ENCODE measurements at places on chromosomes 11 and 22.
A peak's percentile ranks its signal among the peaks of the same experiment; 100 is the strongest.

GRCh38 chr11:41119484-41119883 lies 340.0 kb downstream of the LRRC4C start:
- no peak for DNase-seq

- DNase-seq, result no peak
Observed at GRCh38 chr11:128053981-128054931, 533.1 kb downstream of the ETS1 start.

DNA sequence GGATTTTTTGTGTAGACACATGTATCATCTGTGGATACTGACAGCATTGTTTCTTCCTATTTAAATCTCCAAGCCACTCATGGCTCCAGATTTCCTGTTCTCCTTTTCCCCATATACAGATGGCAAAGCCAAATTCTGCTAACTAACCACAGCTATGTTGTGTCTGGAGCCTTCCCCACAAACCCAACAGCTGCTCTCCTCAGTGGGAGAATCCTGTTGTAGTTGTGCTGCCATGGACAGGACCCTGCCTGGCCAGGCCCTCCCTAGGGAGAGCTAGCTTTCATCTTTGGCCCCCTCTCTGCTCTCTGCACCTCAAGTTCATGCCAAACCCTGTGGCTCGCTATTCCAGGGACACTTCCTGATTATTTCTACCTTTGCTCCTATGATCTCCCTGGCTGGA lies 106.4 kb upstream of the CCDC90B start:
- DNase-seq, result no peak

DNA sequence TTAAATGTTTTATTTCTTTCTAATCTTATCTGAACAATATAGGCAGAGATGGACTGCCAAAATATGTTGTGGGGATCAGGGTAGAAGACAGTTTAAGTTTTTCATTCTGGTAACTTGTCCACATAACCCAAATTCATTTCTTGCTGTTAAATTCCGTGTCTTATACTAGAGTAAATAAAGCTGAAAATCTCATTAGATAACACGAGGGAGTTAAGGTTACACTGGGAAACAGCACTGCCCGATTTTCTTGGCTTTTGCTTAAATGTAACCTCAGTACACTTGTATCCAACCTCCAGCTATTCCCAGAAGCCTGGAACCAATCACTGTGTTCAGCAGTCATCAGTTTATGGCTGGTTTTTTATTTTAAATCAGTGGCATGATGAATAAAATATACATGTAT lies 48.2 kb downstream of the MICAL3 start:
- DNase-seq, result no peak

DNA sequence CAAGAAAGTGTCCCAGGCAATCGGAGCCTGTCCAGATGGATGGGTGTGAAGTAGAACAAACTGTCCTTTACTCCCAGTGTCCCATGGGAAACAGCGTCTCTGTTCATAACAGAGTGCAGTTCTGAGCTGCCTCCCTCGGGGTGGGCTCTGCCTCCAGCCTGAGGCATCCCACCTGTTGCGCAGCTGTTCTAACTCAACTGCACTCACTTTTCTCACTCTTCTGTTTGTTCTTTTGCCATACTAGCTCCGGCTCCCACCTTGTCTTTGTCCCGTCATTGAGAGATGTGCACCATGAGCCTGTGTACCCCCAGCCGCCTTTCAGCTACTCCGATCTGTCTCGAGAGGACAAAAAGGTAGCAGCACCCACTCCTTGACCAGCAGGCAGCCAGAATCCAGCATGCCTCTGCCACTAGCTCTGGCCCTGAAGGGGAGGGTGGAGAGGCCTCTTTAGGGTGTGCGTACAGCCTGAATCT lies 20.7 kb upstream of the CDC42EP2 start:
- no peak for DNase-seq

DNA sequence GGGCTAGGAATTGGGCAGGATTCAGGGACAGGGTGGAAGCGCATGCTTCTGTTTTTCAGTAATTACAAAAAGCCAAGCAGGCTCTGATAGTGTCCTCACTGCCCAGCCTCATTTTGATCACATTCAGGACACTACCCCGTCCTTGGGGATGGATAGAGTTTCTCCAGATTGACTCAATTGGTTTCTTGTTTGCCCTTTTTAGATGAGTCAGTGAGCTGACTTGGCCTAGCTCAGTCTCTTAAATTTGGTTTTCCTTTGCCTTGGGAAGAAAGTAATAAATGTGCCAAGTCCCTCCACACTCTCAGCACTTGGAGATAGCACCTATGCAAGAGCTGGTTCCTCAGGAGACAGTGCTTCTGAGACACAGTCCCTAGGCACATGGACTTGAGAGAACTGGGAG lies 25.5 kb downstream of the DKK3 start:
- DNase-seq, result no peak

GRCh38 chr11:4181782-4182721 lies 87.5 kb downstream of the RRM1 start:
- DNase-seq, result no peak

- no peak for DNase-seq
Observed at GRCh38 chr11:71476031-71476430, 23.0 kb downstream of the NADSYN1 start.

DNA sequence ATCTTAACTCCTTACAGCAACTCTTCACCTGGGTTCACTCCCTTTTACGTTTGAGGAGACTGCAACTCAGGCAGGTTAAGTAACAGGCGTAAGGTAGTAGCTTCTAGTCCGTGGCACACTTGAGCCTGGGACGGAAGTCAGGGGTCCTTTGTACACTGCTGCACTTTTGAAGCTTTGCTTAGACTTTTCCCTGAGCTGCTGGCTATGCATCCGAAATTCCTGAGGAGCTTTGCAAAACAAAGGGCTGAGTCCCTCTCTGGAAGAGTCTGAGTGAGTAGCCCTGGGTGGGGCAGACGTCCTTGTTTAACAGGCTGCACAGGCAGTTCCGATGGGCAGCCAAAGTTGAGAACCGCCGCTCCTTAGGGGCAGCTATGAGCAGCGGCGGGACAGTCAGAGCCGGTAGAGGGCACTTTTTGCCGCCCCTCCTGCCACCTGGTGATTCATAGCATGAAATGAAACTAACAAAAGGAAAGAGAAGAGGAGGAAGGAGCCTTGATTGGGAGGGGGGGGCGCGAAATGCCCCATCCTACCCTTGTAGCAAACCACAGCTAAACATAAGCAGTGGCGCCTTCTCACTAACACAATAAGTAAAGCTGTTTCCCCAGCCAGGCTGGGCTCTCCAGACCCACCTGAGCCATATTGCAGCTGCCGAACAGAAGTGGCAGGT lies 1.4 kb downstream of the TMEM109 start:
- peak; percentile 49 for DNase-seq

- no peak for DNase-seq
Observed at GRCh38 chr11:106228996-106229395, 151.5 kb downstream of the AASDHPPT start.

DNA sequence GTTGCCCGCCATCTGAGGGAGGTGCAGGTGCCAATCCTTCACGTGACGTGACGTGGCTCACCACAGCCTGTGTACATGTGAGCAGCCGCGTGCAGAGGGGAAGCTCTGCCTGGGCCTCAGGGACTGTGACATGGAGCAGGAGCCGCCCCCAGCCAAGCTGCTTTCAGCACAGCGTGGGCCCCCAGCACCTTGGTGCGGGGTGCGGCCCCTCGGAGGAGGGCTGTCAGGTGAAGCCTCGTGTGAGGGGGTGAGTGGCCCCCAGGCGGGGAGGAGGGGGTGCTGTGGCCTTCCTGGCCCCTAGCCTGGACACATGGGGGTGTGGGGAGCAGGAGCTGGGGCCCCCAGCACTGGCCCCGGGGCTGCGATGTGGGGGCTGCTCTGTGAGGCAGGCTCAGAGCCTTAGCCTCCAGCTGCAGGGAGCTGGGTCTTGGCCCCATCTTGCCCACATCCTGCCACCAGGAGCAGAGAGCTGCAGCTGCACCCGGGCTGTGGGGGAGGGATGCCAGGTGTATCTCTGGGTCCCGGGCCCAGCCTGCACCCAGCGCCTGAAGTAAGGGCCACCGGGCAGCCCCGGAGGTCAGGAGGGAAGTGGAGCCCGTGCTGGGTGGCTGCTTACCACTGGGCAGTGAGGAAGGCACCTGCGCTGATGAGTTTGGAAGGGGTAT lies at the start of gene ADORA2A:
TSS of gene ADORA2A (plus strand) at position 100 of the 665 bp plus-strand sequence. CDS start 5,806 bp downstream, outside the sequence.
- DNase-seq, result peak; percentile 54

DNA sequence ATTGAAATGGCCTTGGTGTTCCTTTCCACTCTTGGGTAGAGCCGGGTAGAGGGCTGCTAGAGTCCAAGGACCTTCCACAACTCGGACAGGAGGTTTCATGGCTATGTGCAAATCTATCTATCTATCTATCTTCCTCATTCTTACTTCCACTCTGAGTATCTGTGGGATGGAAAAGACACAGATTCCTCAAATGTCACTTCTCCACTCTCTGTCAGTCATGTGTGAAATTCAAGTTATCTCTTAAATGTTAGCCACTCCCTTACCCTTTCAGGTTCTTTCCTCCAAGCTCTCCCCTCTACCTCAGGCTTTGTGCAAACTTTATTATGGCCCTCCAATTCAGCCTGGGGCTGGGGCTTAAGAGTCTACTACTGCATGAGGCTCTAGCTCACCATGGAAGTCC lies 84.3 kb downstream of the GDPD4 start:
- no peak for DNase-seq
